Esophagus squamous epithelium (tissue), 5 donors: ENCODE measurements at places on chromosomes 16 and 17.

- no peak for DNase-seq
Measured at GRCh38 chr17:81322271-81323082, 27.4 kb upstream of the SLC38A10 start.

- no peak for DNase-seq
Measured at GRCh38 chr16:13439766-13440165, 480.2 kb upstream of the ERCC4 start.

DNA sequence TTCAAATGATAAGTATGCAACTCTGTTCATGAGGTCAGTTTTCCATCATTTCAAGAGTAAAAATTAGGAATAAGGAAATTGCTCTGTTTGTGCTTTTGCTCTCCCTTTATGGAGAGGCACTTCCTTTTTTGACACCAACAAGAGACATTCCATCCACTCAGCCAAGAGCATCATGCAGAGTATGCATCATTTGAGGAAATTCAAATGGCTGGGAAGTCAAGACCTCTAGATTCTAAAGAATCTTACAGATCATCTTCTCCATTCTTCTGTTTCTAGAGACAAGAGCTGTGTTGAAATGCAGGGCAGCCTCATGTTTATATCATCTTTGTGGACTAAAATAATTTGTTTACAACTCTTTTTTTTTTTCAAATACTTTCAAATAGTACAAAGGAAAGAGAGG lies 669.4 kb downstream of the CDH11 start:
- no peak for DNase-seq

GRCh38 chr16:85479972-85480726 lies 133.0 kb upstream of the GSE1 start:
- no peak for DNase-seq

DNA sequence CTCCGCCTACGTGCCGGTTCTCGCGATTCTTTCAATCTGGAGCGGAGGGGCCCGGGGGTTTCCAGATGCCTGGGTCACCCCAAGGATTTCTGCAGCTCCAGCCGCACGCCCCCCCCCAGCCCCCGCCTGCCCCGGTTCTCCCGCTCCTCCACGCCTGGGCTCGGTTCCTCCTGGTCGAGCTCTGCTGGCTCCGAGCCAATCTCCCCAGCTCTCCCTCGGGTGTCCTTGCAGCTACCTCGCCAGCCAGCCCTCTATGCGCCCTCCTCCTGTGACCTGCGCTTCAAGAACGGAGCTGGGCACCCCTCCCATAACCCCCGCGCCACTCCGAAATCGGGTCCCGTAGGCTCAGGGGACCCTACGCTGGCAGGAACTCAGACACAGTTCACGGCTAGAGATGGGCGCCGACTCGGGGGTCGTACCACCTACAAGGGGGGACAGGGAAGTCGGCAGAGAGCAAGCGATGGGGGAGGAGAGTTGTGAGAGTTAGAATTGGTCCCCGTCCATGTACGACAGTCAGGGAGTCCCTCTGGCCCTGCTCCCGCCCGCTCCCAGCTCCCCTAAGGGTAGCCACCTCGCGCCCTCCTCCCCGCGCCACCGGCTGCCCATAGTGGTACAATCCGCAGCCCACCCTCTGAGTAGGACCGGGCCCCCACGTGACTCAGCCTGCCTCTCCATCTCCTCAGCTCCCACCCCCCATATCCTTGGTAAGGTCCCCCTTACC lies 961 bp downstream of the FGF11 start:
- no peak for DNase-seq

- DNase-seq, result no peak
Measured at GRCh38 chr16:5309946-5310611, 212.5 kb upstream of the EEF2KMT start.

- DNase-seq, result no peak
Measured at GRCh38 chr17:76638263-76638662, 5.3 kb downstream of the ST6GALNAC1 start.

- DNase-seq, result no peak
Measured at GRCh38 chr16:3759736-3760135, 42.4 kb upstream of the TRAP1 start.

GRCh38 chr17:7944326-7944725 lies 12.3 kb downstream of the CNTROB start:
- DNase-seq, result no peak

DNA sequence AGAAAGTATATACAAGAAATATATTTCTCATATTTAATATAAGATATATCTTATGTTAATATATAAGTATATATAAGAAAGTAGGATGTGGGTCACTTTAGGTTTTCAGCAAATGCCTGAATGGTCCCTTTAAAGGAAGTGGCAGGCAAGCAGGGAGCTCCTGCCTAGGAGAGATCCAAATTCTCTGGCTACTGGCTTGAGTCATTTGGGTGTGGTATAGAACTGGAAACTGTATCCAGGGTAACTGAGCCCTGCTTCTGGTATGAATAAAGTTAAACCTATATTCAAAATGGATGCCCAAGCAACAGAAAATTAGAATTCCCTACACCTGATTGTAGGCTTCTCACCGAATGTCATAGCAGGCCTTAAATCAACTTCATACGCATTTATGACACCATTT lies 144.4 kb downstream of the ZNF18 start:
- no peak for DNase-seq

- DNase-seq, result no peak
Measured at GRCh38 chr17:72991651-72992050, 100.8 kb downstream of the SLC39A11 start.

DNA sequence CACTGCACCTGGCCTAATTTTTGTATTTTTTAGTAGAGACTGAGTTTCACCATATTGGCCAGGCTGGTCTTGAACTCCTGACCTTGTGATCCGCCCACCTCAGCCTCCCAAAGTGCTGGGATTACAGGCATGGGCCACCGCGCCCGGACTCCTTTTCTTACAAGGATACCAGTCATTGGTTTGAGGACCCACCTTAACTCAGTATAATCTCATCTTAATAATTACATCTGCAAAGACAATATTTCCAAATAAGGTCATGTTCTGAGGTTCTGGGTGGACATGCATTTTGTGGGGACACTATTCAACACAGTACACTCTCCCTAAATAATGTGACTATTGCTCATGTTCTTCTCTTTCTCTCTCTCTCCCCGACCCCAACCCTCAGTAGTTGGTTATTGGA lies 63.7 kb downstream of the ERCC4 start:
- no peak for DNase-seq

- DNase-seq, result no peak
Measured at GRCh38 chr16:85674828-85675227, 13.9 kb downstream of the GINS2 start.

DNA sequence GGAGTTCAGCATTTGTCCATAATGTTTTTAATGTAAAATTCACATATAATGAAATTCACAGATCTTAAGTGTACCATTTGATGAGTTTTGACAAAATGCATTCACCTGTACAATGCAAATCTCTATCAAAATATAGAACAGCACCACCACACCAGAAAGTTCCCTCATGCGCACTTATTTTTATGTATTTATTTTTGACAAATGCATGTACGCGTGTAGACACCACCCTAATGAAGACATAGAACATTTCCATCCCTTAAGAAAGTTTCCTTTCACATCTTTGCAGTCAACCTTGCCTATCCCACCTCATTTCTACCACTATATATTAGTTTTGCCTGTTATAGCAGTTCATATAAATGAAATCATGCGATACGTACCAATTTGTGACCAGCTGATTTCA lies 15.6 kb upstream of the IL4R start:
- no peak for DNase-seq

- no peak for DNase-seq
Measured at GRCh38 chr17:59330053-59330942, 1.2 kb upstream of the YPEL2 start.
